NCI-H1105 treated with DMSO at 0.1 percent for 48 hours (cell line): ENCODE measurements at places on chromosomes 7 and 10.

GRCh38 chr10:48517911-48518811, 86.7 kb downstream of the ARHGAP22 start:
- DNase-seq, result no peak

- DNase-seq, result no peak
Measured at GRCh38 chr7:102107474-102108104, 179.1 kb upstream of the SH2B2 start.

DNA sequence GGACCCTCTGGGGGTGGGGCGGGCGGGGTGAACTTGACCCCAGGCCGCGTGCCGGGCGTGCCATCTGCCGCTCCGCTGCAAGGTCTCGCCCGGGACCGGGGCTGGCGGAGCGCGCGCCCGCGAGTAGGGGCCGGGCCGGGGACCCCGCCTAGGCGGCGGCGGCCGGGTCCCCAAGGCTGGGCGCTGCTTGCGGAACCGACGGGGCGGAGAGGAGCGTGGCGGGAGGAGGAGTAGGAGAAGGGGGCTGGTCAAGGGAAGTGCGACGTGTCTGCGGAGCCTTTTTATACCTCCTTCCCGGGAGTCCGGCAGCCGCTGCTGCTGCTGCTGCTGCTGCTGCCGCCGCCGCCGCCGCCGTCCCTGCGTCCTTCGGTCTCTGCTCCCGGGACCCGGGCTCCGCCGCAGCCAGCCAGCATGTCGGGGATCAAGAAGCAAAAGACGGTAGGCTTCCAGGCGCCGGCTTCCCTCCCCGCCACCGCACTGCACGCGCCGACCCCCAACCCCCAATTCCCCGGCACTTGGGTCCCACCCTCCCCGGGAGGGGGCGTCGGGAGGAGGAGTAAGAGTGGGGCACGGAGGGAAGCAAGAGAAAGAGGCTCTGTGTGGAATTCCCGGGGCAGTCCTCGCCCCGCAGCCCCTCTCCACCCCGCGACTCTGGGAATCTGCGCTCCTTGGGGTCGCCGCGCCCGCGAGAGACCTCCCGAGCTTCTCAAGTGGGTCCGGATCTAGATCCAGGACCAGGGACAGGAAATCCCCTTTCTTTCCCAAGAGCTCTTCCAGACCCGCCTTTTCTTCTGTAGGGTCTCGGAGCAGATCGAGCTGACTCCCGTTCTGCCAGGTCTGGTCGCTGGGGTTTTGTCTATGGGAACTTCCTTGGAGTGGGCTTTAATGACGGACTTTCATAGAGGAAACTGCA, at the start of gene PAPSS2:
Gene PAPSS2 (plus strand): TSS at position 308 of the 913 bp plus-strand sequence. CDS start 104 bp downstream, at position 412.
- peak; percentile 11 for DNase-seq

DNA sequence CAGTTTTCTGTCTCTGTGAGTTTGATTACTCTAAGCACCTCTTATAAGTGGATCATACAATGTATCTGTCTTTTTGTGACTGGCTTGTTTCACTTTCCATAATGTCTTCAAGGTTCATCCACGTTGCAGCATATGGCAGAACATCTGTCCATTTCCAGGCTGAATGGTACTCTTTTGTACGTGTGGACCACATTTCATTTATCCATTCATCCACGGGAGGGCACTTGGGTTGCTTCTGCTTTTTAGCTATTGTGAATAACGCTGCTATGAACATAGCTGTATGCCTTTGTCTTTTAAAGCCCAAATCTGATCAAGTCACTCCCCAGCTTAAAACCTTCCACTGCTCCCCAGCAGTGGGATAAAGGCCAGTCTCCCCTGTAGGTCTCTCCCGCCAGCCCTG, 31.5 kb downstream of the EGFR start:
- no peak for DNase-seq

- no peak for DNase-seq
Measured at GRCh38 chr10:34585422-34586112, 229.5 kb downstream of the PARD3 start.

DNA sequence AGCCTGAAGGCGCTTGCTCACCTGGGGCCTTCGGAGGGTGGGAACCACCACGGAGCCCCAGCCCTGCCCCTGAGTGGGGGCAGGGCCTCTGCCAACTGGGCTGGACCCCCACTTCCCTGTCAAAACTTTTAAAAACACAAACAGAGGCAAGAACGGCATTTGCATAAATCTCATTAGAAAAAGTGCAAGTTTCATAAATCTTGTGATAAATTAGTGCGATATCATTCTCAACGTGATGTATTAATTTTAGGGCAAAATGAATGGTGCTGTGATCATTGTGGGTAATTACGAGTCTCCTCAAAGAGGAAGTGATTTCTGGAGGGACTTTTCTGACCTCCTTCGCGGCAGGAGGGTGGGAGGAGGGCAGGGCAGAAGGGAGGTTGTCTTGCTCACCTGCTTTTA, 98.3 kb downstream of the CDH23 start:
- no peak for DNase-seq

DNA sequence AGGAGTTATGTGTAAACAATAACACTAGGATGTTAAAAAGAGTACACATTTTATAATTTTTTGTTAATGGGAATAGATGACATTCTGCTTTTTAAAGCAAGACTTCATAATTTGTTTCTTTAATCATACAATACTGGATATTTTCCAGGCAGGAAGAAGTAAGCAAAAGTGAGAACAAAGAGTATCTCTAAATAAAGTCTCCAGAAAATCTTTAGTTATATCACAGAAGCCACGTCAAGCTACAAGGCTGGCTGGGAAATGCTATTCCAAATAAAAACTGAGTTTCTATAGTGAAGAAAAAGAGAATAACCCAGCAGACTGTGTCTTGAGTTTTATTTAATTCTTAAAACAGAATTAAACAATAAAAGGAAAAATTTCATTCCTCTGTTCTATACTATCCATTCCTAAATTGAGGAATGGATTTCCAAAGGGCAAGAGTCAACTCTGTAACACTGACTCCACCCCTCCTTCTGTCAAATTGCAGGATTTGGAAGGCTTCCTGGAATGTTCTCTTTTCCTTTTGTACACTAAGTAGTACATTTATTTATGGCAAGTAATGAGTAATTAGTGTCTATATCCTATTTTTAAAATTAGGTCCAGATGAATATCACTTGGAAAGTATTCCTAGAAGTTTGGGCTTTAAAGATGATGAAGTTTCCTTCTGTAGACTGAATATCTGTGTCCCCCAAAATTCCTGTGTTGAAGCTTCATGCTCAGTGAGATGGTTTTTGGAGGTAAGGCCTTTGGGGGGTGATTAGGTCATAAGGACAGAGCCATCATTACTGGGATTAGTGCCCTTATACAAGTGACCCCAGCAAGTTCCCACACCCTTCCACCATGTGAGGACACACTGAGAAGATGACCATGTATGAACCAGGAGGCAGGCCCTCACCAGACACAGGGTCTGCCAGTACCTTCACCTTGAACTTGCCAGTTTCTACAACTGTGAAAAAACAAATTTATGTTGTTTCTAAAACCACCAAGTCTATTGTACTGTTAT, 290.9 kb downstream of the CRPPA start:
- no peak for DNase-seq

- peak; percentile 31 for DNase-seq
Measured at GRCh38 chr7:44309271-44310091, 15.9 kb downstream of the CAMK2B start.

DNA sequence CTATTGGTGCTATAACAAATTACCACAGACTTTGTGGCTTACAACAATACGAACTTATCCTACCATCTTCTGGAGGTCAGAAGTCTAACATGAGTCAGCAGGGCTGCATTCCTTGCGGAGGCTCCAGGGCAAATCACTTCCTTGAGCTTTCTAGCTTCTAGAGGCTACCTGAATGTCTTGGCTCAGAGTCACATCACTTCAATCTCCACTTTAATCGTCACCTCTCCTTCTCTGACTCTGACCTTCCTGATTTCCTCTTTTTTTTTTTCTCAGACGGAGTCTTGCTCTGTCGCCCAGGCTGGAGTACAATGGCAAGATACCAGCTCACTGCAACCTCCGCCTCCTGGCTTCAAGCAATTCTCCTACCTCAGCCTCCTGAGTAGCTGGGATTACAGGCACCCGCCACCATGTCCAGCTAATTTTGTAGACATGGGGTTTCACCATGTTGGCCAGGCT, 44.6 kb upstream of the ANAPC16 start:
- no peak for DNase-seq

GRCh38 chr10:86104156-86104555, 262.4 kb downstream of the GRID1 start:
- no peak for DNase-seq

DNA sequence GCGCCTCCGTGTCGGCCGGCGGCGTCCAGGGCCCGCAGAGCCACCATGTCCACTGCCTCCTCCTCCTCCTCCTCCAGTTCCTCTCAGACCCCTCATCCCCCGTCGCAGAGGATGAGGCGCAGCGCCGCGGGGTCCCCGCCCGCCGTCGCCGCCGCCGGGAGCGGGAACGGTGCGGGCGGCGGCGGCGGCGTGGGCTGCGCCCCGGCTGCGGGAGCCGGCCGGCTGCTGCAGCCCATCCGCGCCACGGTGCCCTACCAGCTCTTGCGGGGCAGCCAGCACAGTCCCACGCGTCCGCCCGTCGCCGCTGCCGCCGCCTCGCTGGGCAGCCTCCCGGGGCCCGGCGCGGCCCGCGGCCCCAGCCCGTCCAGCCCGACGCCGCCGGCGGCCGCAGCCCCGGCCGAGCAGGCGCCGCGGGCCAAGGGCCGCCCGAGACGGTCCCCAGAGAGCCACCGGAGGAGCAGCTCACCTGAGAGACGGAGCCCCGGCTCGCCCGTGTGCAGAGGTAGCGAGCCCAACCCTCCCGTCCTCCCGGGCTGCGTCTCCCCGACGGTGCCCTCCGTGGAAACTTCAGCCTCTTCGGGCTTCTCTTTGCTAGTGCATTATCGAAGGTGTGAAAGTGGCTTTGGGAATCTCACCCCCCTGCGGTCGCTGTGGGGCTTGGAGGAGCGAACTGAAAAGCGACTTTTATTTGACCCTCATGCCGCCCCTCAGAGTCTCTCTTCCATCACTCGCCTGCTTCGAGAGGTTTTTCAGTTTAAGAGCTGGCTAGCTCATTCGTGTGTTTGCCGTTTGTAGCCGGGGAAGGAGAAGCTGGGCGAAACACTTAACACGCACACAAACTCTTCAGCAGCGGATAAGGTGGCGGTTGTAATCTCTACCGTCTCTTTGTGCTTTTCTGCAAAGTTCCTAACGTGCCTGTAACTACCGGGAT, 975 bp downstream of the GLCCI1 start:
- DNase-seq, result peak; percentile 84

- peak; percentile 16 for DNase-seq
Measured at GRCh38 chr10:36736311-36736710, 389.1 kb upstream of the ANKRD30A start.

GRCh38 chr7:89401690-89402089, 606.2 kb upstream of the TEX47 start:
- DNase-seq, result no peak

GRCh38 chr7:114418117-114418516, 3.5 kb downstream of the FOXP2 start:
- peak; percentile 86 for DNase-seq

DNA sequence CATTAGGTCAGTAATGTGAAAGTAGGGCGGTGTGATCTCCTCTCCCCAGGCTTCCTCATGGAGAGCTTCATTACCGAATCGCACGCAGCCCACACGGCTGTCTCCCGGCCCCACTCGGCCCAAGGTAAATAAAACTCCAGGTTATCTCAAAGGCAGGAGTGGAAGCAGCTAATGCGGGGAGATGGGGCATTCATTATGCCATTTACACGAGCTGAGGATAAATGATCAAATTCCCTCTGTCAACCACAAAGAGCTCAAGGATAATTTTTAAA, 93.5 kb downstream of the ADARB2 start:
- DNase-seq, result peak; percentile 45

DNA sequence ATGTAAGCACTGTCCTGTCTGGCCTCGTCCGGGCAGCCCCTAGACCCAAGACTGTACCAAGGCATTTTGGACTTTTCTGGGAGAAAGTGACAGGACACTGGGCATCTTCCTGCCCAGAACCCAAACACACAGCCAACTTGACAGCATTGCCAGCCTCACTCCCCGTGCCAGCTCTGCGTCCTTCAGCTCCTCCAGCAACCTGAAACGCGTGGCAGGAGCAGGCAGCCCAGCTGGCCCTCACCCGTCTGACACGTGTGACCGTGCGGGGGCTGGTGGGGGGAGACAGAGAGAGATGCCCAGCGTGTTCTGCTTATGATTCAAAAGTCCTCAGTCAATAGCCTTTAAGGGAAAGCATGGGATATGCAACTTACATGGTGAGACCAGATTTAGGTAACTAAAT, 50.3 kb upstream of the SLC29A3 start:
- no peak for DNase-seq

DNA sequence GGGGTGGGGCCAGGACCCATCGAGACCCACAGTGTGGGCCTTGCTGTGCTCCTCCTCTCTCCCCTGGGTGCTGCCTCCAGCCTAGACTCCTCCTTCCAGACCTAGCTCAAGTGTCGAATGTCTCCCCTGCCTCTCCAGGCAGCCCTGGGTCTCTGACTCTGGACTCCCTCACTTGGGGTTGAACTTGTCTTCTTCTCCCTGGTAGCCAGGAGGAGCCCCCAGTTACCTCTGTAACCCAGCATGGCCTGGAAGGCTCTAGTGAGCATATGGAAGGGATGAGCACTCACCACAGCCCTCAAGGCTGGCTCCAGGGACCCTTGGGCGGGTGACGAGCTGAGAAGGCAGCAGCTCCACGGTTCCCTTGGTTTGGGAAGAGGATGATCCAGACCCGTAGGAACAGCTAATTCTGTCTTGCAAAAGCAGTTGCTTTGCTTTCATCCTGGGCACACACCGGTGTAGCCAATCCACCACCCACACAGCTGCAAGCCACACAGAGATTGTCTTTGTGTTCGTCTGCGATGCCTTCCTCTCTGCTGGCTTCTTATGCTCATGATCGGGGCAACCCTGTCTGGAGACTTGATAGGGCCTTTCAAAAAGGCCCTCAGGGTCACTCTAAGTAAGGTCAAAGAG, 52.3 kb upstream of the ANTXRL start:
- no peak for DNase-seq

DNA sequence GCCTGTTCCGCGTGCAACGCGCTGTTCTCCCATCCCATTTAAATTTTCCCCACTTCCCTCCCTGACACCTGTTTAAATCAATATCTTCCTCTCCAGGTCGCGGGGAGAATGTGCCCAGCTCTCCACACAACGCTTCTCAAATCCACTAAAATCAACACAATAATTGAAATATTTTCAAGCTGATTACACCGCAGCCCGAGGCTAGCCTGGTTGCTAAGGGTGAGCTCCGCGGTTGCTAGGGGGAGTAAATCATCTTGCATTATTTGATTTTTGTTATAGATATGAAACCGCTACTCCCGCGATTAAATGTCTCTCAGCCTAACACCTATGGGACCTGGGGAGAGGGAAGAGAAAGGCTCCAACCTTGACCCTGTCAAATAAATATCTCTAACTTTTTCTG, 36.2 kb downstream of the UNCX start:
- DNase-seq, result peak; percentile 48

DNA sequence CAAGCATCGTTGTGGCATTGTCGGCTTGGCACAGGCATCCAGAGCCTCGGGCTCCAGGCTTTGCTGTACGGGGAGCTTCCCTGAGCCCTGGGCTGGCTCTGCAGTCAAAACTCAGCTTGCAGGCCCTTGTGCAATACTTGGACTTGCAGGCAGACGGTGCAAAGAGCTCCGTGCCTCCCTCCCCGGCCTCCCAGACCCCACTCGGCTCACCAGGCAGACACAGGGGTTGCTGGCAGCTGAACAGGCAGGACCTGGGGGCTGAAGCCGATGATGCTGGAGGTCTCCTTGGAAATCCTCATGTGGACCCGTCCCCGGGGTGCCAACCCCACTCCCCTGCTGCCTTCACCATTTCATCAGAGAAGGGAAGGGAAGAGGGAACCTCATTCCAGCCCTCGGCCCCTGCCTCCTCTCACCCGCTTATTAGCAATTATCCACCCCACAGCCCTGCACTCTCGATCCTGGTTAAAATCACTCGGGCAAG, 59.6 kb upstream of the GNA12 start:
- DNase-seq, result no peak
